ELR (cell line): ENCODE measurements at places on chromosomes 12 and 14.

GRCh38 chr12:65492998-65493912, 214.8 kb downstream of the MSRB3 start:
- no peak for DNase-seq

DNA sequence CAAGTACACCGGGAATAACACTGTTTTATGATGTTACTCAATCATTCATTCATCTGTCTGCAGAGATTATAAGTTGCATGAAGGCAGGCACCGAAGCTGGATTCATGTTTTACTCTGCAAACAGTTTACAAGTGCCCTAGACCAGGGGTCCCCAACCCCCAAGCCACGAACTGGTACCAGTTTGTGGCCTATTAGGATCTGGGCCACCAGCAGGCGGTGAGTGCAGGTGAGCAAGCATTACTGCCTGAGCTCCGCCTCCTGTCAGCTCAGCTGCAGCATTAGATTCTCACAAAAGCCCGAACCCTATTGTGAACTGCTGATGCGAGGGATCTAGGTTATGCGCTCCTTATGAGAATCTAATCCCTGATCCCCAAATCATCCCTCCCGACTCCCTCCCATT, 38.1 kb upstream of the PLXNC1 start:
- no peak for DNase-seq

DNA sequence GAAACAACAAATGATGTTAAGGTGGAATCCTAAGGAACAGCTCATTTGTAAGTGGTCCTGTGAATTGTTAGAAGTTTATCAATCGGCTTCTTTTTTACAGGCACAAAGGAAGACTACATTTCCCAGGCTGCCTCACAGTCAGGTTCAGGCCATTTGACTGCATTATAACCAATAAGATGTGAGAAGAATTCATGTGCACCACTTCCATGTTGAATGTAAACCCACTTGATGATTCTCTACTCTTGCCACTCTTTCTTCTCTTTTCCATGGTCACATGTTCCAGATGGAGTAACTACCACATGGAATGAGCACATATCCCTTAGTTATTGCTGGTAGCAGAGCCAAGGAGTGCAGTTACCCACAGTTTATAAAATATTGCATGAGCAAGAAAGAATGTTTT, 67.1 kb upstream of the GZMB start:
- no peak for DNase-seq

DNA sequence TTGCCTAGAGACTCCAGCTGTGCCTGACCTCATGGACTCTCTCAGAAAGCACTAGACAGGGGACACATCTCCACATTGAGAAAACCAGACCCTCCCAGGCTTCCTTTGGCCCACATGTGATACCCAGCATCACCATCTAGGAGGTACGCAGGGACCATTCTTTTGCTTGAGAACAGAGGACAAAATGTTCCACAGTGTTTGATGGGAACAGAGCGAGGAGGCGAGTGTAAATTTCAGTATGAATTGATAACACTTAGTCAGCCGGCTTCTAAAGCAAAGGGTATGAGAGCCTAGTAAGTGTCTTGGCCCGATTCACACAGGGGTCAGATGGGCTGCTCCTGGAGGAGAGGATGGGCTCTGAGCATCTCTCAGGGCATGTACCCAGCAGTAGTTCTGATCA, 1052.4 kb downstream of the BCL11B start:
- DNase-seq: no peak

DNA sequence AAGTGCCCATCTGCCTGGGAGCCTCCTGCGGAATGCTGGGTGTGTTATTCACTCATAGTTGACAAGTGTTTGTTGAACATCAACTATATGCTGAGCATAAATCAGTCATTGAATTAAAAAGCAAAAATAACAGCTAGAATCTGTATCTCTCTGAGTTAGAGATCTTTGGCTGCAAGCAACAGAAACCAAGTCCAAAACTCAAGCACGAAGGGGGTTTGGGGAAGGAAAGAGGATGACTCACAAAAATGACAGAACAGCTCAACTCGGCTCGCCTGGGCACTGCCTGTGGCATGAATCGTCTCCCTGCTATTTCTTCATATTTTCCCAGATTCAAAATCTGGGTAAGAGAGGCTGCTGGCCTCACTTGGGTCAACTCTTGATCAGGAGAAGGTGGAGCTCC, 72.6 kb upstream of the NCOR2 start:
- DNase-seq: peak; percentile 71

DNA sequence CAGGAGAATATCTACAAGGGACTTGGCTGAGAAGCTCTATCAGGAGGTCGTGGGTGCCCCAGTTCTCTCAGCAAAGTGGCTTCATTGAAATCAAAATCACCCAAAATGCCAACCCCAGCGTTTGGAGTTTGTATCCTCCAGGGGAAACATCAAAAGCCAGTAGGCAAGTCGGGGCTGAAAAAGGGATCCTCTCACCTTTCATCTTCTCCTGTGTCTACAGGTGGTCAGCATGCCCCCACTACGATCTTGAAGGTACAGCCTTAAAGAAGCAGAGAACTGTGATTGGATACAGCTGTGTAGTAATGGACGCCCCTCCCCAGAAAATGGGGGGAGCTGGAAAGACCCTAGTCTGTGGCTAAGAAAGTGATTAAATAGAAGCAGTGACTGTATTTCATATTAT, 22.2 kb downstream of the HRK start:
- no peak for DNase-seq

DNA sequence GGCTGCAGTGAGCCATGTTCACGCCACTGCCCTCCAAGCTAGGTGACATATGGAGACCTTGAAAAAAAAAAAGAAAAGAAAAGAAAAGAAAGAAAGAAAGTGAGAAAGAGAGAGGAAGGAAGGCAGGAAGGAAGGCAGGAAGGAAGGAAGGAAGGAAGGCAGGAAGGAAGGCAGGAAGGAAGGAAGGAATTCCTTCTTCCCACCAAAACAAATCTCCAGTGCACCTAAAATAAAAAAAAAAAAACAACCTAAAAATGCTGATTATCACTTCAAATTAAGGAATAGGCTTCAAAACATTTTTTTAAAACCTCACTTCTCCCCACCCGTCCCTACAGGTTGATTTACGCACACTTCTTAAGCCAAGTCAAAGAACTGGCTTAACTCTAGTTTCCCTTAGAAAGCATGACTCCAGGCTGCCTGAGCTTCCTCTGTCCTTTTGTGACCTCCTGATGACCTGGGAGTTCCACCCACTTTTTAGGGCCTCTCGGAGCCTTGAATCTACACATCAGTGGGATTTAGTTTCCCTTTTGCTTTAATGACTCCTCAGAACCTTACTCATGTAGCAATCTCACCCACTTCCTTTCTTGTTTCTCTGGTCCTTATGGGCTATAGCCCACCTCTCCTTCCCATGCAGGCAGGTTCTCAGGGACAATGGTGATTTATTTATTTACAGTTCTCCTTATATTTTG, 18.6 kb downstream of the DUSP6 start:
- DNase-seq: peak; percentile 23

GRCh38 chr12:1367331-1368291, 226.8 kb downstream of the FBXL14 start:
- peak; percentile 19 for DNase-seq

DNA sequence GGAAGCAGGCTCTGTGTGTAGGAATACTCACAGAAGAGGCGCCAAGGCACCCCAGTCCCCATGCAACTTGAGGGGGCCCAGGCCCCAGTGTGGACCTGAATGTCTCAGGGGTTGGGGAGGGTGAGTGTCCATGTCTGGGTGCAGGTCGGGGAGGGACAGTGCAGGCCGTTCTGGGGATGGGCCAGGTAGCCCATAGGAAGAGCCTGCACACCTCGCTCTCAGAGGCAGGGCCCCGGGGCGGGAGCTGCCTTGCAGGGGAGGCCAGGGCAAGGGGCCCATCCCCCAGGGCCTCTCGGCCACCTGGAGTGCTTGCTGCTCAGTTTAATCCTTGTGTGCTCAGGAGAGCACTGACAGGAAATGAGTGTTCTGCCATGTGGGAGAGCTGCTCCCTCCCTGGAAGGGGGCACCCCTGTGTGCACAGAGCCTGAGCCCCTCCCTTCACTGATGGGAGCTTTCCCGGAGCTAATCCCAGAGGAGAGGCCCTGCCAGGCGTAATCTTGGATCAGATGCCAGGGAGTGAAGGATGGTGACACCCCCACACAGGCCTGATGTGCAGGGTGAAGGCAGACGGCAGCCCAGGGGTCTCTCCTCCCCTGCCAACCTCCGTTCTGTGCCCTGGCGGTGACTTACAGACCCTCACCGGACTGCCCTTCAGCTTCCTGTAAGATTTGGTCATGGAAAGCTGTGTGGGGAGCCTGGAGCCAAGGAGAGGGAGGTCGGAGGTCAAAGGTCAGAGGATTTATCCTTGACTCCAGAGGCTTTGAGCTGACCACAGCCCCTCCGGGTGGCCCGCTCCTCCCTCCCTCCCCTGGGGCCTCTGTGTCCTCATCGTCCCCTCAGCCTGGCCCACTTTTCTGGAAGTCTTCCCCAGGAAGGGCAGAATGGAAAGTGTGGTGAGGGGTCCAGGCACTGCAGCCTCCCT, 24.4 kb upstream of the FBRSL1 start:
- DNase-seq: no peak

GRCh38 chr12:1504895-1505311, 89.5 kb downstream of the FBXL14 start:
- no peak for DNase-seq
